Cerebellar cortex (tissue), 1 donor: ENCODE measurements at places on chromosomes 1 and 21.

DNA sequence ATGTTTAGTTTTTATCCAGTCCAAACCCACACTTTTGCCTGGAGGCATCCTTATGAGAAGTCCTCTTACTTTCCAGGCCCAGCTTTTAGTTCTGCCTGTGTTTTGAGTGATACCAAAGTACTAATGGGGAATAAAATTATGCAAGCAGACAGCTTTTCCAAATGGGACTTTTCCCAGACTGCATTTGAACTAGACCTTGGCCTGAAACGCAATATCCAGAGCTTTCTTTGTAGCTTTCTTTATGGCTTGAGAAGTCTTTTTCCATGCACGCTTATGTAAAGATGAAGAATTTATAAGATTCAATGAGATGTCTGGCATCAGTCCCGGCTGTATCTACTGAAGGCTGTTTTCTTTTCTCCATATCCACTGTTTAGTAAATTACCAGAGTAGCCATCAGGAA, 236.6 kb upstream of the RAB4A start:
- no peak for DNase-seq

DNA sequence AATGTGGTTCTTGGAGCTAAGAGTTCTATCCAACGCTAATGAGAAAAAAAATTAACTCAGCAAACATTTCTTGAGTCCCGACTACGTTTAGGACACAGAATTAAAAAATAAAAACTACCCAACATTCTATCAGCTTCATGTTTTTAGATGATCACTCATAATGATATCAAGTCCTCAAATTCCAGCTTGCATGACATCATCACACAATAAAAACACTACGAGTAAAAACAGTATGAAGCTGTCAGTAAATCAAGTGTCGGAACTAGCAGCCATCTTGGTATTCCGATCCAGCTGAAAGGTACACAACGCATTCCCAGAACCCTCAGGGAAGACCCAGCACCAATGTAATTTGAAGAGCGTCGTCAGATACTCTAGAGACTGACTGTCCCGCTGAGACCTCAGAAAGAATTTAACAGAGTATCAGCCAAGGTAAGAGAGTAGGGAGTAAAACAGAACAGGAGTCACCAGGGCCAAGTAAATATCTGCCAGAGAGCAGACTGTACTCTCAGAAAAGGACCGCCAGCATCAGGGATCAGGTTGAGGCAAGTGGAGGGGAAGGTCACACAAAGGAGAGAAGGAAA, 57.0 kb downstream of the NRIP1 start:
- no peak for DNase-seq

DNA sequence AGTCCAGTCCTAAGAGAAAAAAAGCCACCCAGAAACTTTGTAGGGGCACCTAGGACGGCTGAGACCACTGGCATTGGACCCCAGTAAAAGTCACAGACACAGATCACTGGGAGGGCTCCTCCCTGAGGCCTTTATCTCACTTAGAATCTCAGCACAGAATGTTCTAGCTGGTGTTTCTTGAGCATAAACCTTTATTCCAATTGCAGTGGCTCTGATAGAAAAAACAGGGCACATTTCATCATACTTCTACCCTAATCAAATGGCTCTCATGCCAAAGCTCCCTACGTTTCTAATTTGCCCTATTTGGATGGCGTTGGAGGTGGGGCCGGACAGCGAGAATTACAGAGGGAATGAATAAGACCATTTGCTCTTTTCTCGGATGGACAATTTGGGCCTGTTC, 53.8 kb downstream of the NGF start:
- DNase-seq: no peak

- no peak for DNase-seq
Observed at GRCh38 chr21:43879348-43880110, 14.5 kb downstream of the AGPAT3 start.

DNA sequence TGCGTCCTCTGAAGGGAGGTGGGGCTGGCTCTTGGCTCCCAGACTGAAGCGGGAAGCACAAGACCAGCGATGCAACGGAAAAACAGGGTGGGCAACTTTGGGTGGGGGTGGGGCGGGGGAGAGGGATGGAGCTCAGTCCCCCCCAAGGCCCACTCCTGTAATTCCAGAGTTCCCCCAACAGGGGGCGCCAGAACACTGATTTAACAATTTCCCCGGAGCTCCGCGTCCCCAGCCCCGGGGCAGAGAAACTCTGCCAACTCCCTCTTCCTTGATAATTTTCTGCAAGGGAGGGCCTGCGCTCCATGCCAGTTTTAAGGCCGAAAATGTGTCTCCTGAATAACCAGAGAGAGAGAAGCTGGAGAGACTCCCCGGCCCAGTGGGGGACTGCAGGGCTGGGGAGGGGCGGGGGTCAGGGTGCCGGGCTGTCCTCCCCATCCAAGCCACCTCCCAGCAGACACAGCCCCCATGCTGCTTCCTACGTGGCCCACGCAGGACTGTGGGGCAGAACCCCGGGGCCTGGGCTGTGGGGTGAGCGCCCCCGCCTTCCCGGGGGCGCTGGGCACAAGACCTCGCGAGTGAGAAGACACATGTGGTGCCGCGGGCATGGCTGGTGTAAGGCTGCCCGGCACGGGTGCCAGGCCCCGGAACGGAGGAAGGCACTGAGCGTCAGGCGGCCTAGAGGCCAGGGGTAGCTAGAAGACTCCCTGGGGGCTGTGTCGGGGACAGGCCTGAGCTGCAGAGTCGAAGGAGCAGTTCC, 51.4 kb downstream of the KIF21B start:
- DNase-seq: peak; percentile 31

GRCh38 chr1:10304295-10304694, 93.9 kb downstream of the KIF1B start:
- no peak for DNase-seq

GRCh38 chr1:156502894-156503697, 2.5 kb upstream of the MEF2D start:
- DNase-seq: peak; percentile 96

- DNase-seq: no peak
Observed at GRCh38 chr21:34878501-34878900, 170.6 kb downstream of the RUNX1 start.

DNA sequence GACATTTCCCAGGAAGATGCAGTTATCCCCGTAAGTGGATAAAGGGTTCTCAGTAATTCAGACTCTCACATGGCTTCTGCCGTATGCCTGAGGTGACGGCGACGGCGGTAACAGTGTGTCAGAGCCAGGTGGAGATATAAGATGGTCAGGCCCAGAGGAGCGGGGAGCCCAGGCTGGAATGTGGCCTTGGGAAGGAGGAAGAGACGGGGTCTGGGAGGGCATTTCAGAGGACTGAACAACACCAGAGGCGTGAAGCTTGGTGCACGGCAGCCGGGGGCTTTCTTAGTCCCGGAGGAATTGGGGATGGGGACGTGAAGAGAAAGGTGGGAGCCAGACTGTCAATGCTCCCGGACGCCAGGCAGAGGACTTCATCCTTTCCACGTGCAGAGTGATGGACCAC, 1.0 kb downstream of the RER1 start:
- no peak for DNase-seq

DNA sequence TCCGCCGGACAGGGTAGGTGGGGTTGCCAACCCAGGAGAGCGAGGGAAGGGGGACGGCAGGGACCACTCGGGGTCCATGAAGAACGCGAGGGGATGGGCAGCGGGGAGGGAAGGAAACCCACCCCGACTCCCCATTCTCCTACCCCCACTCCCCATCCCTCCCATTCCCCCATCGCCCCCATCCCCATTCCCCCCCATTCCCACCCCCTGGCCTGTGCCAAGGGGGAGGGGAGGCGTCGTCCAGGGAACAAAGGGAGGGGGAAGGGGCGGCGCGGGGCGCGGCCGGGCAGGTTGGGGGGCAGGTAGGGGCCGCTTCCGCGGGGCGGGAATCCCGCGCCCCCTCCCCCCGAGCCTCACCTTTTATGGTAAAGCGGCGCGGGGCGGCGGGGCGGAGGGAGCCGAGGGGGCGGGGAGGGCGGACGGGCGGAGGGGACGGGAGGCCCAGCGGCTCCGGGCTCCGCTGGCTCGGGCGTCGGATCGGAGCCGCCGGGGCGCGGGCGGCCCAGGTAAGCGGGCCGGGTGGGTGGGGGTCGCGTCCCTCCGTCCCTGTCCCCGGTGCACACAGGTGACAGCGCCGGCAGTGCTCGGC, at the start of gene FBLIM1:
TSS of gene FBLIM1 (plus strand) at position 453 of the 589 bp plus-strand sequence. CDS start 6,189 bp downstream, outside the sequence.
- no peak for DNase-seq

DNA sequence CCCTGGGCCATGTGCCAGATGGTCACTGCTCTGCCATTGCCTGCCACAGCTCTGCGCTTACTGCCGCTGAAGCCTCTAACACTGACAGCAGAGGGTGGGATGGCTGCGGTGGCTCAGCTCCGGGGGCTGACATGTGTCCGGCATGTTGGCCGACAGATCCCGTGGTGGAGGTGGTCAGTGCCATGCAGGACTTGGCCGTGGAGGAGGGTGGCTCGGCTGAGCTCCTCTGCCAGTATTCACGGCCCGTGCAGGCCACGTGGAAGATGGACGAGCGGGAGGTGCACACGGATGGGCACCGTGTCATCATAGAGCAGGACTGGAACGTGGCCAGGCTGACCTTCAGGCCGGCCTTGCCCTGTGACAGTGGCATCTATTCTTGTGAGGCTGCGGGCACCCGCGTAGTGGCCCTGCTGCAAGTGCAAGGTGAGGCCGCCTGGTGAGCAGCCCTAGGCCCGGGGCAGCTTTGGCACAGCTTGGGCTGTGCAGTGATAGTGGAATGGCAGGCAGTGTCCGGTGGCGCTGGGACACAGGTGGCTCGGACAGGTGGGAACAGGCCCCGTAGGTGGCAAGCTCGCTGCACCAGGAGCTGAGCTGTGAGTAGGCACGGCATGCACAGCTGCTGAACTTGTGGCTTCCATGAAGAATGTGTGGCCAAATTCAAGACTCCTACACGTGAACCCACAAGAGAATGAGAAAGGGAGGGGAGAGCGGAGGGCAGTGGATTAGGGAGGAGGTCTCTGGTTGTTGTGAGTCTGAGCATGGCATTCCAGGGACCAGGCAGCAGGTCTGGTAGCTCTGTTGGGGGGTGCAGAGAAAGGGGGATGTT, 91.8 kb downstream of the TRIM11 start:
- no peak for DNase-seq

DNA sequence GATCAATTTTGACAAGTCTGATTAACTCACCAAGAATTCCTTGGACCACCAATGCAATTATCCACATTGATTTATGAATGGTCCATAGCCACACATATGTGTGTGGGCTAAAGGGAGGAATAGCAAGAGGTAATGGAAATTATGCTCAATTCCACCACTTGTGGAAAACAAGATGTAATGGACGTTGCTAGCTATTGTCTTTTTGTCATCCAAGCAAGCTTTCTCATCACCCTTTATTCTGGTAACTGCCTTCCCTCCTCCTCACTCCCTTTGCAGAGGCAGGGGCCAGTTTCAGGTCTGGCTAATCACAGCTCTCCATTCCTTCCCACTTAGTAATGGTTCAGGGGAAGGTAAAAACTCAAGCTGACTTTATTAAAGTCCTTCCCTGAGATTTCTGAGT, 24.7 kb upstream of the RAB3GAP2 start:
- no peak for DNase-seq

GRCh38 chr21:38525454-38525853, 27.2 kb upstream of the ERG start:
- DNase-seq: no peak

DNA sequence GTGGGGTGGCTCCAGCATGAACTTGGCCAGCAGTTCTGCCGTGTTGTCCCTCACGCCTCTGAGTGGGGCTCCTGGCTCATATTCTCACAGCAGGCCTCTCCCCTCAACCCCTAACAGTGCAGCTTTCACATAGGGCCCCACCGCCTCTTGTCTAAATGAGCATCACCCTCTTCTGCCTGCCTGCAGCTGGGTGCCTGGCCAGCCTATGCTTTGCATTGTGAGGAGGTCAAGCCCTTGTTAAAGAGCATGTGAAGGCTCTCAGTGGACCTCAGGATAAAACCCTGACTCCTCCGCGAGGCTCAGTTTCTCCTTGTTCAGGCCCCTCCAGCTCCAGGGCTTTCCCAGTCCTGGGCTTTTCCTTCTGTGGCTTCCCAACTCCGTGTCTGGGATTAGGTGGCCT, 34.8 kb downstream of the CRYAA start:
- no peak for DNase-seq

- no peak for DNase-seq
Observed at GRCh38 chr1:11483581-11484320, 4.8 kb downstream of the DISP3 start.

DNA sequence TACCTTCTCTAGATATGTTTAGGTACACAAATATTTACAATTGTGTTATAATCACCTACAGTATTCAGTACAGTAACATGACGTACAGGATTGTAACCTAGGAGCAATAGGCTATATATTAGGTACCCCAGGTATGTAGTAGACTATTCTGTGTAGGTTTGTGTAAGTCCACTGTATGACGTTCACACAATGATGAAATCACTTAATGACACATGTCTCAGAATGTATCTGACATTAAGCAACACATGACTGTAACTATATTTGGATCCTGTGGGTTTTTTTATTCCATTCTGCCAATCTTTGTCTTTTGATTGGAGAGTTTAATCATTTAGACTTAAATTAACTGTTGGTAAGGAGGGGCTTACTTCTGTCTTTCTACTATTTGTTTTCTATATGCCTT, 52.1 kb downstream of the STYXL2 start:
- no peak for DNase-seq

GRCh38 chr1:78829644-78830043, 176.9 kb downstream of the ADGRL4 start:
- DNase-seq: no peak

GRCh38 chr21:36022427-36023091, 37.8 kb downstream of the SETD4 start:
- no peak for DNase-seq

DNA sequence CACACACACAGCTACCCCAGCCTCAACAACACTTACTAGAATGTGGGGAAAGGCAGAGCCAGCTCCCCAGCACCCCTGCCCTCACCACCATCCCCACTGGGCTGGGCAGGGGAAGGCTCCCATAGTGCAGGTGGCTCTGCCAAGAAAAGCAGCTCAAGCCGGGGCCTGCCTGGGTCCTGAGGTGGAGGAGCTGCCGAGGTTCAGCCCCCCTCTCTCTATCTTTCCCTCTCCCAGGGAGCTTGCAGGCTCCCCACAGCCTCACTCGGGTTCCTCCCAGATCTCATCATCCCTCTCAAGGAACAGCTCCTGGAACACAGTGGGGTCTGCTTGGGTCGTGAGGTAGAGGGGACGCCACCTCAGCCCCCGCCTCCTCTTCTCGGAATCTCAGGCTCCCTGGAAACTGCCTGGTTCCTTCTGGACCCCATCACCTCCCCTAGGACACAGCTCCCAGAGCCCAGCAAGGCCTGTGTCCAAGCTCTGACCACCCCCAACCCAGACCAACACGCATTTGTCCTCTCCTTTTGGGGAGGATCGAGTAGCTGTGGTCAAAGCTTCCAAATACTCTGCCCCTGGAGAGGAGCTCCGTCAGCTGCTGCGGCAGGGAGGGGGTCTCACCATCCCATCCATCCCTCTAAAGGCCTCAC, 704 bp downstream of the S100A16 start:
- no peak for DNase-seq
